ENCODE measurements at places on chromosomes 13 and 19. TPM values are rescaled to one million over a fixed set of nuclear protein-coding genes. Genes with fewer than 3 reads are reported as not detected.

The ZNF610 gene
- 1.2 TPM for total RNA-seq

DNA sequence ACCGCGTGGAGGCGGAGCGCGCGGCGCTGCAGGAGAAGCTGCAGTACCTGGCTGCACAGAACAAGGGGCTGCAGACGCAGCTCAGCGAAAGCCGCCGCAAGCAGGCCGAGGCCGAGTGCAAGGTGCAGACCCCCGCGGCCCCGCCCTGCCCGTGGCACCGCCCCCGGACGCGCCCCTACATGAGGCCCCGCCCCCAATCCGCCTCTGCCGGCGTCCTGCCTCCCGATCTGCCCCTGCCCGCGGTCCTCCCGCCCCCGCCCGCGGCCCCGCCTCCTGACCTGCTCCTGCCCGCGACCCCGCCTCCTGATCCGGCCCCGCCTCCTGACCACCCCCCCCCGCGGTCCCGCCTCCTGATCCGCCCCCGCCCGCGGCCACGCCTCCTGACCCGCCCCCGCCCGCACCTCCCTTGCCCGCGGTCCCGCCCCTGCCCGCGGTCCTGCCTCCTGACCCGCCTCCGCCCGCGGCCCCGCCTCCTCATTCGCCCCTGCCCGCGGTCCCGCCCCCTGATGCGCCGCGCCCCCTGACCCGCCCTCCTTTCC, 11.7 kb downstream of the PRR36 start:
- no peak for DNase-seq

The ETHE1 gene
- total RNA-seq = 67.4 TPM

- no peak for DNase-seq
Observed at GRCh38 chr19:40381321-40381720, 8.7 kb downstream of the HIPK4 start.

DNA sequence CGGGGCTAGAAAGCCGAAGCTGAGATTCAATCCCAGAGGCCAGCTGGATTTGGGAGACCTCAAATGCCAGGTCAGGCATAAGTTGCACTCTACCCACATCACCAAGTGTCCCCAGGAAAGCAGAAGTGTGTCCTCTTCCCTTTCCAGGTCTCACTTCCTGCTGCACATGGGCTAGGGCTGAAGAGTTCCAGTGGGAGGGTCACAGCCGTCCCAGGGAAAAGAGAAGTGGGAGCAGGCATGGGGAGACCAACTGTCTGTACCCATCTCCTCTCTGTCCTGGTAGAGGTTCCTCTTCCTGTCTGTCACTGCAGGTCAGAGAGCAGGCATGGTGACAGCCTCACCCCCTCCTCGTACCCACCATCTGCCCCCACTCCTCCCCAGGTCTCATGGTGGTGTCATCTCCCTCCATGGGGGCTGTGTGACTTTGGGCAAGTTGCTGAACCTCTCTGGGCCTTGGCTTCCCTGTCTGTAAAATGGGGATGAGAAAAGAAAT, 14.8 kb downstream of the AXL start:
- DNase-seq = no peak

DNA sequence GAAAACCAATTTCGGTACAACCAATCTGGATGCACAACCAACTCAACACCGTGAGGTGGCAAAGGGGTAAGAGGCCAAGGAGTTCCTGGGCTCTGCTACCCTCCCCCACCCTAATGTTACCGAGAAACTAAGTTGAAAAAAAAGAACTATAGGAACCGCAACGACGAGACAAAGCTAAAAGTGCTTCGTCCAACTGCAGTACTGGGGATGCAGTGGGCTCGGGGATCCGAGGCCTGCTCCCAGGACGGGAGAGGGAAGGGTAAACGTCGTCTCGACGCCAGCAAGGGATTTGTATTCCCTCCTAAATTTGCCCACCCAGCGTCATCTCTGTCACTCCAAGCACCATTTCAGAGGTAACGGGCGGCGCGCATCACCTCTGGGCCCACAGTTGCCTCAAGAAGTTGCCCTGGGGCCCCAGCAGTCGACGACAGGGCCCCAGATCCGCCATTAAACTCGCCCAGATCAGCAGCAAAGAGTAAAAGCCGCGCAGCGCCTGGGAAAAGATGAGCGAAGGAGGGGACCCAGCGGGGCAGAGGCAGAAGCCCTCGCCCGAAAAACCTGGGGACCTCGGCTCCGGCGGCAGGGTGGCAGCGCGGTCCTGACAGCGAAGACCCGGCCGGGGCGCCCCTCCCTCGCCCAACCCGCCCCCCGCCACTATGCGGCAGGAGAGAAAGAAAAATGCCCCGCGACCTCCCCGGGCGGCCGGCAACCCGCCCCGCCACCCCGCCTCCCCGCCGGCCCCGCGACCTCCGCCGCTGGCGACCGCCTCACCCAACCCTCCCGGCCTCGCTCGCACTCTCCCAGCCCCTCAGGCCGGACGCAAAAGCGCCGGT, 752 bp downstream of the ZMYM5 start:
- DNase-seq = no peak

The ZNF600 gene
- total RNA-seq = 12.0 TPM

The ZNF724 gene
- 7.3 TPM for total RNA-seq

DNA sequence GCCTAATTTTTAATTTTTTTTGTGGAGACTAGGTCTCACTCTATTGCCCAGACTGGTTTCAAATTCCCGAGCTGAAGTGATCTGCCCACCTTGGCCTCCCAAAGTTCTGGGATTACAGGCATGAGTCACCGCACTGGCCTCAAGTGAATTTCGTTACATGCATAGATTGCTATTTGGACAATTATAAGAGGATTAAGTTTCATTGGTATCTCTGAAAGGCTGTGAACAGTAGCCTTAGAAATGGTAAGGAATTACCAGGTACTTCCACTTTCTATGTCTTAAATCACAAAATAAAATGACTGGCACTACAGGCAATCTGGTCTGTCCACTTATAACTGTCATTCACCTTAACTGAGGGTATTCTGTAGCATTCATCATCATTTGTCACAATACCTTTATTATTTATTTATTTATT, 2.9 kb upstream of the CCDC9 start:
- DNase-seq = no peak
